ENCODE measurements at places on chromosomes 11 and 22. TPM values are rescaled to one million over a fixed set of nuclear protein-coding genes. Genes with fewer than 3 reads are reported as not detected.

NXPE4 gene
- total RNA-seq, result not detected

HSPB2 gene
- not detected for total RNA-seq

DNA sequence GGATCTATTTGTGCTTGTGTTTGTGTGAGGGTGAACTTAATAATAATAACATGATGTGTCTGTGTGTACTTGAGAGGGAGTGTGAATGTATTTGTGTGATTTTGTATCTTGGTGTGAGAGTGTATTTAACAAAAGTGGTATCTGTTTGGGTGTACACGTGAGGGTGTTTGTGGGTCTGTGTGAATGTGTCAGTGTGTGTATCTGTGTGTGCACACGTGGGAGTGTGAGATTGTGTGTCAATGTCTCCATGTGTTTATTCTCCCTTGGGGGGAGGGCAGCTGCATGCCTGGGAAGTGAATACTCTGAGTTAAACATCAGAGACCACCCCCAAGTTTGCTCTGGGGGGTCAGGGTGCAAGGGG is 15.0 kb upstream of the RPS19BP1 start:
- no peak overlapping the region for H3K27ac ChIP-seq
- no peak for DNase-seq
- H3K36me3 ChIP-seq, result no peaks in the 10 kb centered on the region
- H3K4me3 ChIP-seq, result no peak overlapping the region
- peaks cover 21% of the 10 kb centered on the region for H3K27me3 ChIP-seq

DNA sequence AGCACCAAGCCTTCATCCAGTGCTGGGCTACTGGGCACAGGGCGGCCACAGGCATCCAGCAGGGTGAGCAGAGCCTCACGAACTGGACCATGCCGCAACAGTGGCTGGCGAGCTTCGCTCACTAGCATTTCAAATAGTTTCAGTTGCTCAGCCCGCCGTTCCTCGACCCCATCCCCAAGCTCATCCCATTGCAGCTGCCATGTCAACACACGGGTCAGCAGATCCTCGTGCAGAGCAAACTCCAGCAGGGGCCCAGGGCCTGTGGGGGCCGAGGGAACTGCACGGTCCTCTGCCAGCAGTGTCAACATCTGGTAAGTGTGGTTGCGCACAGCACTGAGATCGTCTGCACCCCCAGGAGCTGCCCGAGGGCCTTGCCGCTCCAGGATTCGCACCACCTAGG is 10.6 kb downstream of the FHIP1B start:
- H3K27ac ChIP-seq, result no peak overlapping the region
- H3K4me1 ChIP-seq, result peaks cover 7% of the 10 kb centered on the region
- DNase-seq, result no peak
- H3K4me3 ChIP-seq, result no peak overlapping the region

- no peak for DNase-seq
- no peaks in the 10 kb centered on the region for H3K4me1 ChIP-seq
- no peaks in the 10 kb centered on the region for H3K36me3 ChIP-seq
- no peak overlapping the region for H3K27ac ChIP-seq
Measured at GRCh38 chr11:44029977-44030911, 17.5 kb upstream of the ACCSL start.

All from HCT116 (cell line).